Posterior vena cava (tissue), 2 donors: ENCODE measurements at places on chromosomes 3 and 15.

- peak; percentile 69 for DNase-seq
Observed at GRCh38 chr15:63805993-63806980, 27.5 kb downstream of the HERC1 start.

DNA sequence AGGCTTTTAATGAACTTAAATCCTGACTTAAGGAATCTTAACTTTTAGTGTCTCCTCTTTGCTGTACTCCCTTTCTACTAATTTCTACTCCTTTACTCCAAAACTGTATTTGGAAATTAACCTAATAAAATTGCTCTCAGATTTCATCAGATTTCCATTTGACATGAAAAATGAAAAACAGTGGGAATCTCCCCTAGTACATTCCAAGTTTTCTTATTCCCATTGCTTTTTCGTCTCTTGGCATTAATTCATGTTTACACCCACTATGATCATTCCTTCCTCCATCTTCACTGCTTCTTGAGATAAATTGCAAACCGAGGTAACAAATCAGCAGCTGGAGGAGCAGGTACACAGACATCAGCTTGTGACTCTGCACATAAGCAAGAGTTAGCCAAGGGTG is 208.7 kb downstream of the VGLL3 start:
- DNase-seq, result no peak

- no peak for DNase-seq
Observed at GRCh38 chr15:62792986-62793751, 249.4 kb upstream of the TPM1 start.

DNA sequence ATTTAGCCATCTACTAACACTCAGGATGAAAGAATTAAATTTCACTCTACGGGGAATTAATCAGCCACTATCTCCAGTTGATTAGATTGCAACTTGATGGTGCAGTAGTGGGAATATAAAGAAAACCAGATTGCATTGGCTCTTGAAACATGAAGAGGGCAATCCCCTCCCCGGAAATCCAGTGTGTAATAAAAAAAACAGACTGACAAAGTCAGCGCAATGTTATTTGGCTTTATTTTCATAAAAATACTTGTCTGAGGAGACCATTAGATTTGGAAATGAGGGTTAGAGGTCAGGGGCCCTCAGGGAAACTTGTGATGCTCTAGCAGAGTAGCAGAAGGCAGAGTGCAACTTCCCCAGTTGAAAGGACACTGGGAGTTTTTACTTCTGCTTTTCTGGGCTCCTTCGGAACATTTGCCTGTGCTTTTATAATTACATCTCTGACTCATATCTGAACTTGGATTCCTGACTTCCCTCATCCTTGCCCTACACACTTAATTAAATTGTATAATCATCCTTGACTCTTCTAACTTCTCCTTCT is 326.8 kb downstream of the TUSC7 start:
- no peak for DNase-seq

DNA sequence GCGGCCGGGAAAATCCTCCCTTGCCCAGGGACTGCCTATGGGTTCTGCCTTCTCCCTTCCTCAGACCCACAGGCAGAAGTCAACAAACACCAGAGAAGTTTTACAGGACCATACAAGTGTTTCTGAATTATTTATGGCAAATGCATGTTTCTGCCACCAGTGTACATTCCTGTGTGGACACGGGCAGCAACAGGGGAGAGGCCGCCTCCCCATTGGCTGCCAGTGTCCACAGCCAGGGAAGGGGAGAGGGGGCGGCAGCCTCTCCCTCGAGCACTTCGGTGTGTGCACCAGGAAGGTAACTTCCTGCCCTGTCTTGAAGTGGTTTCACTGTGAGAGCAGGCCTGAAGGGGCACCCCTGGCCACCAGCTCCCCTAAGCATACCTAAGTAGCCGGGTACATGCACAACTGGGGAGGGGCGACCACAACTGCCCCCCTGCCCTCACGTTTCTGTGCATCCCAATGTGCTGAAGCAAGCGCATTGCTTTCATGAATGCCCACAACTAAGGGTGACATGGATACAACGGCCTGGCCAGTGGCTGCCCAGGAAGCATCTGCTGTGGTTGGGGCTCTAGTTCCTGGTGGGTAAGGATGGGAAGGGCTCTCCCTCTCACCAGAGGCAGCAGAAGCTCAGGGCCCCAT is 14.8 kb upstream of the SHISA5 start:
- DNase-seq, result no peak

- no peak for DNase-seq
Observed at GRCh38 chr3:27287052-27287451, 82.1 kb downstream of the NEK10 start.

- DNase-seq, result no peak
Observed at GRCh38 chr3:182259579-182259978, 533.7 kb upstream of the ATP11B start.

DNA sequence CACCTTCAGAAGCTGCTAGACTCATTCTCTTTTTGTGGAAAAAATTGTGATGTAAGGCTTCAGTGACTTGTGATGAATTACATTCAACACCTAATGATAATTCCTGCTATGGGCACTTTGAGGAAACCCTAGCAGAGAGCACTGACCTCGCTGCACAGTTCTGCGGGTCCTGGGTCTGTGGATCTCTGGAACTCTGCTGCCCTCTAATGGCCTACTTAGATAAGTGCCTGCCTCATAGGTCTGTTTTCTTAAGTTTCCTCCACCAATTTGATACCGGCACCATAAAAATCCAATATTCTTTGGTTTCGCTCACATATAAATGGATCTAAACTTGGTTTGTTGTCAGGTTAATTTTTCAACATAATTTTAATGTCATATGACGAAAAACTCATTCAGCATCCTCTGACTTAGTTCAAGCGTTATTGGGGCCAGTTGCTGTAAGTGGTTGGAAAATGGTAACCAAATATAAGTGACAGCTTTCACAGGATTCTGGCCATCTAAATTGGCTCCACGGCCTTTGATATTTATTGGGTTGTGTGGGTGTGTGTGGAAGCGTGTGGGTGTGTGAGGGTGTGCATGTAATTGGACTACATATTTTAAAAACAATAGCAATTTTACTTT is 10.4 kb downstream of the SLITRK3 start:
- DNase-seq, result peak; percentile 63

GRCh38 chr3:142963516-142964448 is at the start of gene PAQR9:
Gene PAQR9, minus strand, starts transcription at chr3:142963674. Its CDS starts 338 bp downstream, at chr3:142963336.
- no peak for DNase-seq

DNA sequence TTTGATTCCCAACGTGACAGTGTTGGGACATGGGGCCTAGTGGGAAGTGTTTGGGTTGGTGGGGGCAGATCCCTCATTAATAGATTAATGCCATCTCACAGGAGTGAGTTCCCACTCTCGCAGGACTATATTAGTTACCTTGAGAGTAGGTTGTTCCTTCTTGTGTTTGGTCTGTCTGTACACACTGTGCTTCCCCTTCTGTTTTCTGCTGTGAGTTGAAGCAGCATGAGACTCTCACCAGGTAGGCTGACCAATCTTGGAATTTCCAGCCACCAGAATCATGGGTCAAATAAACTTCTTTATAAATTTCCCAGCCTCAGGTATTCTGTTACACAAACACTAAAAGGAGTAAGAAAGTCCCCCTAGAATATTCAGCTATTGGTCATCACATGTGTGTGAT is 145.4 kb downstream of the ERC2 start:
- no peak for DNase-seq

GRCh38 chr3:37127340-37127739 is 47.0 kb downstream of the LRRFIP2 start:
- DNase-seq, result no peak

DNA sequence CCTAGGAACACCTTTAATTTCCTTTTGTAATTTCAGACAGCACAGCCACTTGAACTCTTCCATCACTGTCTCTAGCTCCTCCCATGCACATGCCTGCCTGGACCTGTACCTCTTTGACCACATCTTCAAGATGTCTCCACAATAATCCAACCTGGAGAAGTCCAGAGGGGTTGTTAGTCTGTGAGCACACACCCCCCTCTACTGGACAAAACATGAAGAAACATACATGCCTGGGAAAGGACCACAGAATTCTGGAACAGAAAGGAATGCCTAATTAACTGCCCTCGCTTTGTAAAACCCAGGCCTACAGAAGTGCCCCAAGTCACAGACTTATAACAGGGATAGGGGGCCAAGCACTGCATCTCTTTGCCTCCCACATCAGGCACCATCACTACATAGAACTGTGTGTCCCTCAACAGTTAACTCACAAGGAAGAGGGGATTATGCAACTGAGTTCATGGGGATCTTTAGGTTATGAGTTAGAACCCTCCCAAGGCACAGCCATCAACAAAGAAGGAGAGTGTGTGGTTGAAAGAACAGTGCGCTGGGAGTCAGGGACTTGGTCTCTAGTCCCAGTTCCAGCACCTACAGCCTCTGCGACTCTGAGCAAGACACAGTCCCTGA is 61.7 kb downstream of the FMN1 start:
- DNase-seq, result no peak

DNA sequence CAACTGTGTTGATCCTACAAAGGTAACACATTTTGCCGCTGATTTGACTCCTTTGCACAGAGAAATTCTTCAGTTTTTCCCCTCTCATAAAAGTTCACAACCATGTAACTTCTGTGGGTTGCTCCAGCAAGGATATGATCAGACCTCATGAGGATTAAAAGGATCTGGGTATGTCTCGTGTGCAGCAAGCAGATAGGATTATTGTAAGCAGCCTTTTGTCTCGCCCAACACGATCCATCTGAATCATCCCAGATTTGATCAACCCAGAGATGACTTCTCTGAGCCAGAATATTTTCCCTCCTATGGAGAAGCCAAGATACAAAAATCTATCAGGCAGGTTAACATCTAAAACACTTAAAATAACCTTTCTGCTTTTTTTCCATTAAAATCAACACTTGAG is 12.8 kb upstream of the BNIP2 start:
- DNase-seq, result no peak

- DNase-seq, result no peak
Observed at GRCh38 chr3:177133860-177134815, 63.1 kb downstream of the TBL1XR1 start.

DNA sequence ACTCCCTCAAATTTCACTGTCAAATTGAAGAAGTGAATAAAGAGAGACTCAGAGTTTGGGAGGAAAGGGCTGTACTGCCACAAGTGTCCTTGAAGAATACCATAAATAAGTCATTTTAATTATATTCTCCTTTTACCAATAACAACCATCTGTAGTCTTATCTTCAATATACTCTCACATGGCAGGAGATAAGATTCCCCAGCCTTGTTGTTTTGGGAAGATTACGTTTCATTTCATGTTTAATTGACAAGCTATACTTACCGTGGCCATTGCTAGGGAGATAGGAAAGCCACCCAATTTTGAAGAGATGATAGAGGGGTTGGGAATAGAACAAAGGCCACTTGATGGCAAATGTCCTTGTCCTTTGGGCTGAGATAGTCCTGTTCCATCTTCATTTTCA is 2.3 kb downstream of the MINDY4B start:
- no peak for DNase-seq

DNA sequence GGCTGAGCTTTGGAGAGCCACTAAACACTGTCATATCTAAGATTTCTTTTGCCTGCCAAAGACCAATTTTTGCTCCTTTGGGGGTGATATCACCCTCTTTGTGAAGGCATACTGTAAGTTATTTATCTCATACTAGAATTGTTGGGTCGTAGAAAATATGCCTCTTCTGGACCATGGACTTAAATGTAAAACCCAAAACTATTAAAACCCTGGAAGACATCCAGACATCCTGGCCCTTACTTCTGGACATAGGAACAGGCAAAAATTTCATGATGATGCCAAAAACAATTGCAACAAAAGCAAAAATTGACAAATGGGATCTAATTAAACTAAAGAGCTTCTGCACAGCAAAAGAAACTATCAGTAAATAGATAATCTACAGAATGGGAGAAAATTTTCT is 172.2 kb downstream of the ATG7 start:
- no peak for DNase-seq

DNA sequence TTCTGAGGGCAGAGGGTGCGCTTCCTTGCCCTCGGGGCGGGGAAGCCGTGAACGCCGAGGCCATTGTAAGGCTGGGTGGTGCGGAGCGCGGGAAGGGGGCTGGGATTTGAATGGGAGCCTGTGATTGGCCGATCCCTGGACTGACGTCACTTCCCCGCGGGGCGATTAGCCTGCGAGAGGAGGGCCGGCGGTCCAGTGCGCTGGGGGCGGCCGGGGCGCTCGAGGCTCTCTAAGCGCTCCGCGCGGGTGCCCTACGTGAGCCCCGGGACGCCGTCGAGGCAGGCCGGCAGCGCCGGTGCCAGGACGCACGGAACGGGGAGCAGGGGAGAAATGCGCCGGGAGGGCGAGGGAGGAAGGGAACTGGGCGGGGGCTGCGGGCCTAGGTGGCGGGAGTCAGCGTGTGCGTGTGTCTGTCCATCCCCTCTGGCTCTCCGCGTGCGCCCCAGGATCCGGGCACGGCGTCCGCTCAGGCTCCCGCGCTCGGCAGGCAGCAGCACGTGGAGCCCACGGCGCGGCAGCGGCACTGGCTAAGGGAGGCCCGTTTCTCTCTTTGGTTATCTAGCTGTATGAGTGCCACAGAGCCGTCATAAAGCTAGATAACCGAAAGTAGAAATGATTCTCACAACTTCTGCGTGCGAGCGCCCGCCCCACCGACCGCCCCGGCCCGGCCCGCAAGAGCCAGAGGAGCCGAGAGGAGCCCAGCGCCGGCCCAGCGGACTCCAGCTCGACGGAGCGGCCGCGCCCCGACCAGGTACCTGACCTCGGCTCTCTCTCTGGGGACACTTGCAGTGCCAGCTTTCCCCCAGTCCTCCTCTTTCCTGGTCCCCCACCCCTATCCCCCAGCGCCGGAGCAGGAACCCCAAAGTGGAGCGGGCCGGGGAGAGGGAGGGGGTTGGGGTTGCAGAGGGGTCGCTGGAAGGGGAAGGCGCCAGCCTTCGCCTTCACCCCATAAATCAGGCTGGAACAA is 33.1 kb upstream of the POLG start:
- no peak for DNase-seq

DNA sequence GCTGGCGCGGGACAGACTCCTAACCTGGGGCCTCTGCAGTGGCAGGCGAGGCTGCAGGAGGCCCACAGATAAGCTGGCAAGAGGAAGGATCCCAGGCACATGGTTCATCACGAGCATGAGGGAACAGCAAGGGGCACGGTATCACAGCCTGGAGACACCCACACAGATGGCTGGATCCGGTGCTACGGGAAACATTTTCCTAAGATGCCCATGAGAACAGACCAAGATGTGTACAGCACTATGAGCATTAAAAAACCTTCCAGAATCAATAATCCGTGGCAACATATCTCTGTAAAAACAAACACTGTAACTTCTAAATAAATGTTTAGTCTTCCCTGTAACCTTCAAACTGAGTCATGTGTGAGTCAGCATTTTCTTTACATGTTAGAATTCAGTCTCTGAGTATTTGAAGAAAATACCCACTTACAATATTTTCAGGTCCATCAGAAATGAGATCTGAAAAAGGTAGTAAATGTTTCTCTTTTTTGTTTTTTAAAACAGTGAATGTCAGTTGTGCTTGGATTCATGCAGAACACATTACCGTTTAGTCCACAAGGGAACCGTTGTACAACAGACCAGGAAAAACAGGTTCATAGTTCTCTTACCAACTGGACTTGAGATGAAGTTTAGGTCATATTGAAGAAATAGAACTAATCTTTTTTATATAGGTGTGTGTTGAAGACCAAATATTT is 75.9 kb downstream of the BOC start:
- DNase-seq, result no peak

DNA sequence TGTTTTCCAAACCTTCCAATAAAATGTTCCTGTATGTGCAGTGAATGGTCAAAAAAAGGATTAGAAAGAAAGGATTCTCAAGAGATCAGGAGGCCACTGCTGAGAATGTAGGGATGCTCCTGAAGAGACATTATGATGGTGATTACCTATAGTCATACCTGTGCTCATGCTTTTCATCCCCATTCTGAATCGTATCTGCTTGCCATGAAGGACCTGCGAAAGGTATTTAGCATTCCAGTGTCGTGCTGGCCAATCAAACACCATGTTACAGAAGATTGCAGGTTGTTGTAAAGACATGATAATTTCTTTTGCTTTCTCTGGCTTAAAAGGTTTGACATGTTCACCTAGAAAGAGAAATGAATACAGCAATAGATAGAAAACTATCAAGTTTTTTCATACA is 16.1 kb downstream of the HSPBAP1 start:
- DNase-seq, result no peak
